HT-29 (cell line): ENCODE measurements at places on chromosomes 5 and 9. TPM values are rescaled to one million over a fixed set of nuclear protein-coding genes. Genes with fewer than 3 reads are reported as not detected.

GRCh38 chr5:4563400-4563799 is 576.7 kb upstream of the ADAMTS16 start:
- peak; percentile 31 for DNase-seq

GRCh38 chr5:17147617-17148016 is 69.8 kb upstream of the BASP1 start:
- DNase-seq = no peak

- no peak for DNase-seq
Observed at GRCh38 chr9:73230251-73230650, 78.6 kb downstream of the ANXA1 start.

- no peak for DNase-seq
Observed at GRCh38 chr5:178418471-178419010, 171.7 kb downstream of the COL23A1 start.

GRCh38 chr9:133989625-133990365 is 2.3 kb downstream of the VAV2 start:
- DNase-seq = no peak

DNA sequence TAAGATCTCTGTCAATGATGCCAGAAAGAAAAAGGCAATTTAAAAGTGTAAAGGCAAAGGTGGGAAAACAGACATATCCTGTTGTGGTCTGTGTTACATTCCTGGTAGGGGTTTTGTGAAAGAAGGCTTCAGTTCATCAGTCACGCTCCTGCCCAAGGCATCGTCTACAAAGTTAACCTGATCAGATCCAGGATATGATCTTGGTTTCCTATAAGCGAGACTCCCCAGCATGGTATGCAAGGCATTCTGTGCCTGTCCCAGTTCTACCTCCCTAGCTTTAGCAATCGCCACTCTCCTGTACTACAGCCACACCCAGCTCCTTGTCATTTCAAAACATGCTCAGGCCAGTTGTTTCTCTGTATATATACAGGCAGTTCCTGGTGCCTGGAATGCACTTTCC is 58.0 kb upstream of the PTPN3 start:
- no peak for DNase-seq

GRCh38 chr9:3080951-3081350 is 237.1 kb upstream of the PUM3 start:
- no peak for DNase-seq

DNA sequence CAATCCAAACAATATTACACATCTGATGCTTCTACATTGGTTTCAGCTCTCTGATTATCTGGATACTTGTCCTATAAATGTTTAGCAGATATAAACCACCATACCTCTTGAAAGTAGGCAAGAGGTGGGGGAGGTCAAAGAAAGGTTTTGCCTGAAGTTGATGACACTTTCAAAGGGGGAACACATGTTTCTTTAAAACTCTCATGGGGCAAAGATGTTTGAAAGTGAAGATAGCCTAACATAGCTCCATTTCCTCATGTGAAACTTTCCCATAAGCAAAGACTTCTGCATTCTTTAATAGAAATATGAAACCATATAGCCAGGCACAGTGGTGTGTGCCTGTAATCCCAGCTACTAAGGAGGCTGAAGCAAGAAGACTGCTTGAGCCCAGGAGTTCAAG is 62.1 kb downstream of the CETN3 start:
- no peak for DNase-seq

GRCh38 chr5:66553916-66554575 is 42.1 kb upstream of the MAST4 start:
- no peak for DNase-seq

DNA sequence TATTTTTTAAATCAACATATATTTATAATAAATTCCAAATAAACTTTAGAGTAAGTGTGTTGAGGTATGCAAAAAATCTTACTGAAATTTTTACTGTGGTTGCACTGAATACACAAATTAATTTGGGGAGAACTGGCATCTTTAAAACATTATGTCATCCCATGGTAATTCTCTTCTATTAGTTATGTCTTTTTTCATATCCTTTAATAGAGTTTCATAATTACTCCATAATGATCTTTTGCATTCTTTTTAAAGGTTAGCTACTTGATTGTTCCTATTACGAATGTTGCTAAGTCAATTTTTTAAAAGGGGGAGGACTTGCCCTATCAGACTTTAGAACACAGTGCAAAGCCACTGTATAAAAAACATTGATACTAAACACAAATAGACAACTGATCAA is 26.8 kb downstream of the SSBP2 start:
- DNase-seq = no peak

GRCh38 chr5:151254556-151254955 is 1.6 kb downstream of the GM2A start:
- no peak for DNase-seq

DNA sequence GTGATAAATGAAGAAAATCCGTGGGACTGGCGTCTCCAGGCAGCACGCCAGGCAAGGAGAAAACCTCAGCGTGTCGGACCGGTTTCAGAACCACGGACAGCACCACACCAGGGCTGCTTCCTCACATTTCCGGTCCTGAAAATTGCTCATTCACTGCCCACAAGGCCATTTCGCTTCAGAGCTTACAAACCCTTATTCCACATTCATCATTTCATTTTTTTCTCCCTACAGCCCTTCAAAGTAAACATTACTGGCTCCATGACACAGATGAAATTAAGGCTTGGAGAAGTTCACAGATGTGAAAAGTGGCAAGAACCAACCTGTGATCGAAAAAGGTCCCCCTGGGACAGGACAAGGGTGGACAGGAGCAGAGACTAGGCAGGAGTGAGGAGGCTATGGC is 1.5 kb upstream of the GPRIN1 start:
- peak; percentile 82 for DNase-seq

GRCh38 chr9:121626012-121626411 is 25.4 kb upstream of the DAB2IP start:
- no peak for DNase-seq

GRCh38 chr9:132797861-132798659 is 80.0 kb downstream of the AK8 start:
- DNase-seq = no peak

DNA sequence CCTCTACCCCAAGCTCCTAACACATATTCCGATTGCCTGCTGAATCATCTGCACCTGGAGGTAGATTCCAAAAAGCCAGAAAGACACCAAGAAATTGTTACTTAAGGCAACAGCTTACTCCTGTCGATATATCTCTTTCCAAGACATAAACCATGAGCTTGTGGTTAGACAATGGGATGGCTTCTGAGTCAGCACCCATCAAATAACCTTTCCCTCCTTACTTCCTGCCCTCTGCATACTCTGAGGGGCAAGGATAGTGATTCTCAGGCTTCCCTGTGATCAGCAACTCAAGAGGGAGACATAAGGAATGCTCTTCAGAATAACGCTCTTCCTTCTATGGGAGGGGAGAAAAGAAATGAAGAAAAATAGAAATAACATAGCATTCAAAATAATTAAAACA is 70.9 kb downstream of the TMEM215 start:
- no peak for DNase-seq

- DNase-seq = no peak
Observed at GRCh38 chr9:96009690-96010472, 134.4 kb downstream of the ERCC6L2 start.

DNA sequence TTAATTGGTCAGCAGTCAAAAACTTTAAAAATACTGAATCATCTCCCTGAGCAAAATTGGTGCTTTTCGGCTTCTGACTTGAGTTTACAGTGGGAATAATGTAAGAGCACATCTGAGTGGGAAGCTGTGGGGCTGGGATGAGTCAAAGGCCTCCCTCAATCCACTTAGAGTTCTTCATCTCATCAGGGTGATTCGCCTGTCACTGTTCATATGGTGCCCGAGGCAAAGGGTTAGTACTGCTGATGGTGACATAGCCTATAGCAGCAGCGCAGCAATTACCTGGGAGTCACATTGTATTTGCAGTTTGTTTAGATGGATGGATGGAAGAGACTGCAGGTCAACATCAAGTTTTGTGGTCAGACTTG is 113.8 kb upstream of the ZNF608 start:
- DNase-seq = no peak

DNA sequence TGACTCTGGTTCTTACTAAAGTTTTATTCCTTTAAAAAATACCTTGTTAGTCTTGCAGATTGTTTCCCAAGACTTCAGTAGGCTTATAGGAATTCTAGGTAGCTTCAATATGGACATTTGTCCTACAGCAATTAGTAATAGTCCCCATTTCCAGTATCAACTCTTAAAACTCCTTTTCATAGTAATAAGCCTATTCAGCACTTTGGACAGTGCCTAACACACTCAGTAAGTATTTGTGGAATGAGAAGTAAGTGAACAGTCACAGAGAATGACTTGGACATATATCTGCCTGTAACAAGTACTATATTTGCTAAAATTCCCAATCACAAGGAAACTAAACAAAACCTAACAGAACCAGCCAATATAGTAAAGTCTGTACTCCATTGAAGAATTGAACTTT is 1291.8 kb upstream of the DMAC1 start:
- DNase-seq = peak; percentile 4

- no peak for DNase-seq
Observed at GRCh38 chr9:130336027-130336610, 70.6 kb downstream of the HMCN2 start.

The FOXD4 gene
- 0.31 and 0.73 TPM in 2 replicates for total RNA-seq

The AMBP gene
- 3.0 and 4.4 TPM in 2 replicates for total RNA-seq

The MARCHF3 gene
- 18.2 and 32.5 TPM in 2 replicates for total RNA-seq

The HRH2 gene
- total RNA-seq = not detected in 2 replicates

The PHPT1 gene
- total RNA-seq = 230 and 232 TPM in 2 replicates

The GABRA1 gene
- total RNA-seq = not detected in 2 replicates
